ENCODE measurements at places on chromosomes 2 and 18.

DNA sequence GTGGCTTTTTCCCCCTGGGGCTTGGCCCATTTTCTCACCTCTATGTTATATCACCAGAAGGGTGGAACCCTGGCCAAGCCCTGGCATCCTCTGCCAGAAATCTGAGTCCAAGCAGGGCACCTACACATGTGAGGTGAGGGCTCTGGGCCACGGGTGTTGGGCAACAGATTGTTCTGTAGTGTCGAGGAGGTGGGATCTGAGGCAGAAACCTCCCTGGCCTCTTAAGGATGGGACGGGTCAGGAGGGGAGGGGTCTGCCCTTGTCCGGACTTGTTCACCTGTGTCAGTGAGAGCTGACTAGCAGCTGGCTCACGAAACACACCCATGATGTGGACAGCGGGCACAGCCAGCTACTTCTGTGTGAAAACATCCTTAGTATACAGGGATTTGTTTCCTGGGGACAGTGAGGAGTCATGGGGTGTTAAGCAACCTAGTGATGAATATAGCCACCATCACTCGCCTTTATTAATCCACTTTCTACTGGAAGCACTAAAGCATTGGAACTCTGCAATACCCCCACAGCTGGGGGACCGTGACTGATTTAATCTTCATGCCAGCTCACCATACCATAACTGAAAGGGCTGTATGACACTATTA is 35.6 kb downstream of the EPAS1 start:
- no peak for DNase-seq

GRCh38 chr2:197669077-197669476 is 6.3 kb downstream of the RFTN2 start:
- DNase-seq: no peak

- no peak for DNase-seq
Observed at GRCh38 chr18:69246027-69246426, 154.7 kb upstream of the DOK6 start.

DNA sequence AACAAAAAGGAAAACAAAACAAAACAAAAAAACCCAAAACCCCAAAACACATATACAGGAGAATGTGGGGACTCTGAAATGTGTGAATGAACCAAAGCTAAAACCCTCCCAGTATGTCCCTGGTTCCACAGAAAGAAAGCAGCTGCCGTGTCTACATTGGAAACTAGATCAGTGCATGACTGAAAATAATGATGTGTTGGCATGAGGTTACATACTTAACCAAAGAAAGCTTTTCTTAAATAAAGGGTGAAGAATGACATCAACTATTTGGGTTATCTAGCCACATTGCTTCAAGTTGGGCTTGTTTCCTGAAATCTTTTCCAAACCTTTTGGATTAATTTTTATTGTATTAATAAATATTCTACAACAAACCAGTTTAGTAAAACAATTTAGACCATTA is 91.9 kb upstream of the FN1 start:
- DNase-seq: no peak

GRCh38 chr2:105769504-105769903 is 24.8 kb downstream of the NCK2 start:
- peak; percentile 54 for DNase-seq

- DNase-seq: no peak
Observed at GRCh38 chr2:197925976-197926375, 121.6 kb downstream of the PLCL1 start.

DNA sequence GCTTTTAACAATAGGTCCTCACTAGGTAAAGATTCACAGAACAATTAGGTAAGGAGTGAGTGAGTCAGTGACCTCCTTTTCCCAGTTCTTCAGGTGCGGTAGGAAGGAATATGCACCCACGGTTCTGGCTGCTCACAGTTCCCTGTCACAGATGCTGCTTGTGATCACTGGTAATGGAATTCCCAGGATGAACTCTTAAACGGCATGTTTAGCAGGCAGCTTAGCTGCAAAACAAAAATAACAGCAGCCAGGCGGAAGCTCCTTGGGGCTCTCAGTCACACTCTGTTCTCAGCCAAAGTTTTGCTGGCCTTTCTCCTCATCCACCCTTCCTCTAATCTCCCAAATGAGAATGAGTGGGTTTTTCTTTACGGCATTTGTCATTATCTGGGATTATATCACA is 274.5 kb downstream of the MYT1L start:
- DNase-seq: no peak

Data from activated CD4-positive, alpha-beta T cell treated with anti-CD3 and anti-CD28 coated beads for 48 hours (primary cell).